Esophagus muscularis mucosa (tissue), 4 donors: ENCODE measurements at places on chromosomes 12 and 14. TPM values are rescaled to one million over a fixed set of nuclear protein-coding genes. Genes with fewer than 3 reads are reported as not detected.

MANSC4 gene
- total RNA-seq, result not detected

MMP19 gene
- total RNA-seq, result 5.5 TPM

ATL1 gene
- 21.5 TPM for total RNA-seq

DNA sequence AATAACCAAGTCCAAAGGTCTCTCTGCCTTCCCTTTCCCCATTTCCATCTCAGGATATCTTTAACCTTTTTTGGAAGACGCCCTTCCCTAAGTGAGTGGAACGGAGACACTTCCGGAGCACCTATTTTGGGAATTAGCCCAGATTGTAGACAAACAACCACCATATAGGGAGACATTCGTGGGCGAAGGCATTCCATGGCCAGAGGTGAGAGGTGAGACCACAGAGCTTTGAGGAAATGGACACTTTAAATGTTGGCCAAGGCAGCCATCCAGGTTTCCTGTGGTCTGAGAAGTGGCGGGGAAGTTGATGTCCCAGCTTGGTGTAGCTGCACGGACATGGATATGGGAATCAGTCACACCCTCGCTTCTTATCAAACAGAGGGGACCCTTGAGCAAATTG lies 69.4 kb upstream of the BDKRB2 start:
- DNase-seq, result no peak

DNA sequence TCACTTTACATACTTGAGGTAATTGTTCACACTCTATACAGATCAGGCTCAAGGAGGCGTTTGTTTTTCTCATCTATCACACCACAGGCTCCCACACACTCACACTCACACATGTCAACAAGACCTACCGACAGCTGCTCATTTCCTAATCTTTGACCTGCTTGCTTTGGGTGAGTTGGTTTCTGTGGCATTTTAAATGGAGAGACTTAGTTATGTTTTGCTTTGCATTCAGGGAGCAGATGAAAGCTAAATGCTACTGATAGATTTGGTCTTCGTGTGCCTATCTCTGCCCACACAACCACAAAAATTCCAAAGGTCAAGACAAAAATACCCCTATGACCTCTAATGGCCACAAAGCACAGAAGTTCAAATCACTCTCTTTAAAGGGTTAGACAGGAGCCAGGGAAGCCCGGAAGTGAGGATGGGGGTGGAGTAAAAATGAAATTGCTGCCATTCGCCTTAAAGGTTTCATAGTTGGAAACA lies 203.5 kb upstream of the G2E3 start:
- DNase-seq, result no peak

DNA sequence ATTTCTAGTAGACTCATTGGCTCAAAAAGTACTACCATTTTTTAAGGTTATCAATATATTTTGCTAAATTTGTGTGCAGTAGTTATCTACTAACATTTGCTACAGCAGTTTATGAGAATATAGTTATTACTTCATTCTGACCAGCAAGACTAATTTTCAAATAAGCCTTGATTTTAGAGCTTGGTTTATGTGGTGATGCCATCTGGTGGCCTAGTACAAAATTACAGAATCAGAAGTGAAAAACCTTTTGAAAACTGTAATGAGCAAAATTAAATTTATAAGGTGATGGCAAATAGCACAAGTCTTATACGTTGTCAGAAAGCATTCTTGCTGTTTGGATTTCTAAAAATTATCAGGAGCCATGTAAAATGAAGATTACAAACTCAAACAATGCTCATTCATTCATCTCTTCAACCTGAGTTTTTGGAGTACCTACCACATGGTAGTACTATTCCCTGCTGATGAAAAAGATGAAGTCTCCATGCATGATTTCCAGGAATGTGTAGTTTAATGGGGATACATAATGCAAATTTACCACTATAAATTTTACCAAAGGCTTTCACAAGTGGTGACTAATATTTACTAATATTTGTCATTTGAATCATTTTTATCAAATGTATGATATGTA lies 51.0 kb downstream of the MAGOHB start:
- no peak for DNase-seq

GRCh38 chr12:52038447-52038846 lies 12.8 kb upstream of the NR4A1 start:
- no peak for DNase-seq

DNA sequence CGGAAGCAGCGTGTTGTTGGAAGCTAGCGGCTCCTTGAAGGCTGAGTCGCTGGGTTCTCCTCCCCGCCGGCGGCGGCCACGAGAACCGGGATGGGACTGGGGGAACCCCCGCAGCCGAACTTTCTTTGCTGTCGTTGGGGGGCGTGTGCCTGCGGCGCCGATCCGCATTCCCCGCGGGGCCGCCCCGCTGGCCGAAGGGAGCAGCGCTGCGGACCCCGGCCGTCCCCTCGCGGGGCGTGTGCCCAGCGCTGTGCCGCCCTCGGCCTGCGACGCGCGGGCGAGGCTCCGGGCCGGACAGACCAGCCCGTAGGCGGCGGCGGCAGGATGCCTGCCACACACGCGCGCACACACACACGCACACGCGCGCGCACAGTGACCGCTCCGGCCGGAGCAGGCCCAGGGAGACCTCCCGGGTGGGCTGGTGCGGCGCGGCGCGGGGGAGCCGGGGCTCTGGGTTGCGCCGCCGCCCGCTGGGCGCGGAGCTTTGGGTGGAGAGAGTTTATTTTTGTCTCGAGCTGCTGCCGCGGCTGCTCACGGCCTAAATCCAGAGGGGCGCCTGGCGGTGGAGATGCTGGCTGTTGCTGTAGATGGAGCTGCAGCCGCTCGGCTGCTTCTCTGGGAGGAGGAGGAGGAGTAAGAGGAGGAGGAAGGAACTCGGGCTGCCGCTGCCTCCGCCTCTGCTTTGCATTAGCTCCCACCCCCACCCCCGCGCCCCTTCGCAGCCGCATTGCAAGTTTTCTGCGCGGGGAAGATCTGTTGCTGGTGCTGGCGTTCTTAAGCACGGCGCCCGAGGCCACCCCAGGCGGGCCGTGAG lies at the start of gene SAMD4A:
Gene SAMD4A, plus strand, starts transcription at position 719 of the 814 bp plus-strand sequence. CDS start 789 bp downstream, outside the sequence.
- peak; percentile 95 for DNase-seq

GRCh38 chr12:126171937-126172559 lies 1106.8 kb downstream of the AACS start:
- no peak for DNase-seq

GRCh38 chr14:48274826-48275225 lies 599.4 kb upstream of the MDGA2 start:
- DNase-seq, result no peak

GRCh38 chr12:78914859-78915331 lies 50.3 kb downstream of the SYT1 start:
- no peak for DNase-seq

DNA sequence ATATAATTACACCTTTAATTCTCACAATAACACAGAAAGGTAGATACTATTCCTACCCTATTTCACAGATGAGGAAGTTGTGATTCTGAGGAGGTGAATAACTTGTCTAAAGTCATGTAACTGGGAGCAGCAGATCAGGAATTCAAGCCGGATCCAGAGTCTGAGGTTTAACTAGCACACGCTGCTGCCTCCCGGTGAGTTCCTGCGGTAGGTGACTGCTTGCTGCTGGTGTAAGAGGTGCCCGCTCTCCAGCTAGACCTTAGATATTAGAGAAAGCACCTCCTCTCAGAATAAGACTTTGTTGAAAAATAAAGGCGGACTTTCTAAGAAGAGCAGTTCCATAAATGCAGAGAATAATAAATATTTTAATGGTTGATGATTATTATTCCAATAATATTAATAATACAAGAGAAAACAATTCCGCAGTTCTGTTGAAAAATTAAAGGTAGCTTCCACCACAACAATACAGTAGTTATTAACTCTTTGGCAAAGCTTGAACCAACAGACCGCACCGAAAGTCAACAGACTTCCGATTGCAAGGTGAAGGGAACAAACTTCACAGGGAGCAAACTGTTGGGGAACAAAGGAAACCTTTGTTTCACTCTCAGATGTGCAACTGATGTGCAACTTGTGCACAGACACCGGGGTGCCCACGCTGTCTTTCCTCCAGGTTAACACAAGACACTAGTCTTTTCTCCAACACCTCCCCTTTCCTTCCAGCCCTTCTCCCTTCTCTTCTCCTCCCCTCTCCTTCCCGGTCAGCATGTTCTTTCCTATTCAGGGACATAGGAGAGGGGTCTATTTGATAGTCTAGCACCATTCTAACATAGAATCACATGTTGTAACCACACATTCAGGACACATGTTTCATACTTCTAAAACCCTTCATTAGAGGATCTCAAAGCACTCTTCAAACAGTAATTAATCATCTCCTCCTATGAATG lies 73.2 kb upstream of the EGLN3 start:
- peak; percentile 81 for DNase-seq

DNA sequence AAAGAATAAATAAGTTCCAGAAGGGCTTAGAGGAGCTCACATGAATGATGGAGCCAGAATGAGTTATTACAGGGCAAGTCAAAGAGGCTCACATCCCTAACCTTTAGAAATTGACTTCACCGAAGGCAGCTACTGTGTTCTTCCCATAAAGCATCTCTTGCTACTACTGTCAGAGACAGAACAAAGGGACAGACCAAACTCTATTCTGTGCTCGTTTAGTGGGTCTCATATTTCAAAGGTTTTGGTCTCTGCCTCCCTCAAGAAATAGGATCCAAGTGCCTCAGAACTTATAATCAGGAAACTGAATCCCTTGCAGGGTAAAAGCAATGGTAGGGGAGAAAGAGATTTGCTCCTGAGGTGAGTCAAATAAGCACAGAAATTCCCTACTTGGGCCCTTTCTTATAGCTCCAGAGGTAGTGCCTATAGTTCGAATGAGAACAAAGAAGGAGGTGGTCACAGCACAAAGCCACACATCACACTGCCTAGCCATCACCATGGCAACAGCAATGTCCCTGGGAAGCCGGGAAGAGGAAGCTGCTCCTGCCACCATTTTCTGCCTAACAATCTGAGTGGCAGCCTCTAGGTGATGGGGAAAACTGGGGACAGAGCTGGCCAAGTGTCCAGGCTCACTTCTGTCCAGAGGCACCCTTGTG lies 294.9 kb downstream of the FOXN3 start:
- no peak for DNase-seq
